ENCODE measurements at places on chromosomes 5 and 9.

GRCh38 chr5:57137401-57137800, 36.5 kb upstream of the GPBP1 start:
- no peak for DNase-seq

GRCh38 chr5:88816195-88816594, 66.8 kb downstream of the MEF2C start:
- DNase-seq: no peak

GRCh38 chr5:38871790-38872551, 26.2 kb downstream of the OSMR start:
- no peak for DNase-seq

DNA sequence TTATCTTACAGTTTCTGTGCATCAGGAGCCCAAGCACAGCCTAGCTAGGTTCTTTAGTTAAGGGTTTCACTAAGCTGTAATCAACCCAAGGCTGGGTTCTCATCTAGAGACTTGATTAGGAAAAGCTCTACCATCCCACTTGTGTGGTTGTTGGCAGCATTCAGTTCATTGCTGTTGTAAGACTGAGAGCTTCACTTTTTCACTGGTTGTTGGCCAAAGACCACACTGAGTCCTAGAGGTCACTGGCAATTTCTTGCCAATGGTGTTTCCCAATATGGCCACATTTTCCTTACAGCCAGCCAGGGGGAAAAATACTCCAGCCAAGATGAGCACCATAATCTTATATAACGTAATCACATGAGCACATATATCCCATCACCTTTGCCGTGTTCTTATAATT, 74.3 kb downstream of the SMIM15 start:
- DNase-seq: no peak

- no peak for DNase-seq
These were observed 24.2 kb downstream of the JADE2 start for GRCh38 chr5:134549714-134550113.

GRCh38 chr5:137221943-137222342, 277.2 kb downstream of the SPOCK1 start:
- no peak for DNase-seq

GRCh38 chr5:76590027-76590426, 33.2 kb downstream of the F2RL2 start:
- no peak for DNase-seq

DNA sequence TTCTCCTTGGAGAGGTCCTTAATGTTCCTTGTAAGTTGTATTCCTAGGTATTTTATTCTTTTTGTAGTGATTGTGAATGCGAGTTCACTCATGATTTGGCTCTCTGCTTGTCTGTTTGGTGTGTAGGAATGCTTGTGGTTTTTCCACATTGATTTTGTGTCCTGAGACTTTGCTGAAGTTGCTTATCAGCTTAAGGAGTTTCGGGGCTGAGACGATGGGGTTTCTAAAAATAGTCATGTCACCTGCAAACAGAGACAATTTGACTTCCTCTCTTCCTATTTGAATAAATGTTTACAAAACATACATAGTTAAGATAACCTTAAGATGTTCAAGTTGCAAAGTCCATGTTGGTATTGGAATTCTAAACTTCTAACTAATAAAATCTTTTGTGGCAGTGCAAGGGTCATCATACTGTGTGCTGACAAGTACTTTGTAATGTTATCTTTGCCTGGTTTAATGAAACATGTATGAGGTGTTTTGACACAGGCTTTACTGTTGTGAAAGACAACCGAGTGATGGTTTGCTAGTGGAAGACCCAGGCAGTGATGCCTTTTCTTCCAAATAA, 286.2 kb downstream of the MRPS30 start:
- DNase-seq: no peak

- DNase-seq: no peak
These were observed 179.7 kb upstream of the DAB2 start for GRCh38 chr5:39604491-39604890.

GRCh38 chr5:67416133-67416937, 219.7 kb upstream of the CD180 start:
- DNase-seq: no peak

DNA sequence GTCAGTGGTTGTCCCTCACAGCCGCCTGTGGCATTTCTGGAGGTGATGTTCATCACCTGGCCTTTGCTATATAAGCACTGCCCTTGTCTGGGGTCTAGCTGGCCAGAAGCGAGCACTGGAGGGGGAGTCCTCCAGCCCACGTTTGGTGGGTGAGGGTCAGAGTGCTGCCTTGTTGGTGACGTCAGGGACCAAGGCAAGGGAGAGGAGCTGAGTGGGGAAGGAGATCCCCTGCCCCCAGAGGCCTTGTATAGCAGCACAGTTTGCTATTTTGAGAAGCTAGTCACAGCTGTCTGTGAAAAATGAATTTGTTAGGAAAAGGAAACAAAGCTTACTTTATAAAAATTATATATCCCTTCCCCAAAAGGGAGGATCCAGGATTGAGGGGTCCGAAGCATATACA, 49.8 kb downstream of the SYK start:
- DNase-seq: no peak

- no peak for DNase-seq
These were observed 128.8 kb downstream of the SLC24A2 start for GRCh38 chr9:19660019-19660418.

DNA sequence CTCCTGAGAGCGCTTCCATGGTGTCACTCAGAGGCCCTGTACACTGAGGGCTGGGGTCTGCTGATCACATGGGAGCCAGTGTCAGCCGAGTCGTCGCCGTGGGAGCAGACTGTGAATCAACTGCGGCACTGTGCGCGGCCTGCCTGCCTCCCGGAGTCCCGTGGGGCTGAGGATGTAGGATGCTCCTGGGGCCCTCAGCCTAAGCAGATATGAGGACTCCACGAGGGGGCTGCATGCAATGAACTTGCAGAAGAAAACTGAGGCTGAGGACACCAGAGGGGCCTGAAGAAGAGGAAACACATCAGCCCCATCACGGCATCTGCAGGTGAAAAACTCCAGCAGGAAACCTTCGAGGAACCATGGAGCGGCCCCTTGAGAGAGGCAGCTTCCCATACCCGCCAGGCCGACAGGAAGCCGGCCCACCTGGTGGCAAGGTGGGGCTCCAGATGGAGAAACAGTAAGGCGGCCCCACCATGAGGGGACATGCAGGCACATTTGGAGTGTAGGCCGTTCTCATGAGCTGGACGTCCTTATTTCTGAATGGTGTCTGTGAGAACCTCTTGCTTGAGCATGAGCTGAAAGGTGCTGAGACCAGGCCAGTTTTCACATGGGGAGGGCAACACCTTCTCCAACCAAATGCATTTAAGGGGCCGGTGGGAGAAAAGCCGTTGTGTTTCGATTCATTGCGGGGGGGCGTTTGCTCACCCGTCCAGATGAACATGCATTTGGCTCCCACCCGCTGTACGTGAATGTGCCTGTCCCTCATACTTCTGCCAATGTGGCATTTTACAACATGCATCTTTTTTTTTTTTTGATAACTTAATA, 35.2 kb upstream of the ADAMTS2 start:
- no peak for DNase-seq

- DNase-seq: no peak
These were observed 39.6 kb upstream of the CEP78 start for GRCh38 chr9:78196258-78196657.

- peak; percentile 13 for DNase-seq
These were observed at the start of gene PDLIM4 for GRCh38 chr5:132257131-132258101. Gene PDLIM4, plus strand, starts transcription at chr5:132257696. Its CDS starts 39 bp downstream, at chr5:132257735.

GRCh38 chr5:161803-162110, 29.5 kb upstream of the LRRC14B start:
- DNase-seq: no peak

DNA sequence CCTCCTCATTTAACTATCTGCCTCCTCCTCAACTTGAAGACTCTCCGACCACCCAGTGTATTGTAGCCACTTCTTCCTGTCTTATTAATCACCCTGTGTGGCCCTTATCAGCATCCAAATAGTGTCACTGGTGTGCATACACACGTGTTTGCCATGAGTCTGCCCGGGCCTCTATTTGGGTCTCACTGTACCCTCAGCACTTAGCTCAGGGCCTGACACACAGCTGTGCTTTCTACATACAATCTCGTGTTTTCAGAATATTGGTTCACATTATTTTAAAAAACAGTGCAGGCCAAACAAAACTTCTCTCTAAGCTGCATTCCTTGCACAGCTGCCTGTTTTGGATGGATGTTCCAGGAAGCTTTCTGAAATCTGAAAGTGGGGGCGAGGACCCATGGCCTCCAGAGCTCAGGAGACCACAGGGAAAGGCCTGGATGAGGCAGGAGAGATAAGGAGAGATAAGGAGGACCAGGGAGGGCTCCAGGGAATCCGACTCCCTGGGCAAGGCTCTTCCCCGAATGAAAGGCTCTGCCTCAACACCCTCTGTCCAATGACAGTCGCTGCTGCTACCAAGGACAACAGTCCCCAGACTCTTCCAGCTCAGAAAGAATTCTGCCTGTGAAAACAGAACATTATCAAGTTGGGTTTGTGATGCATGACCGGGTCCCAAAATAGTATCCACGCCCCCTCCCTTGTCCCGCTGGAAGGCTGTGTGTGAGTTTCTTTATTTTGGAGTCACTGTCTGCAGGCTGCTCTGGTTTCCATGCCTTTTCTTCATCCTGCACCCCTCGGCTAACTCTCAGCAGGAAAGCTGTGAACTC, 255.6 kb downstream of the NSG2 start:
- no peak for DNase-seq

DNA sequence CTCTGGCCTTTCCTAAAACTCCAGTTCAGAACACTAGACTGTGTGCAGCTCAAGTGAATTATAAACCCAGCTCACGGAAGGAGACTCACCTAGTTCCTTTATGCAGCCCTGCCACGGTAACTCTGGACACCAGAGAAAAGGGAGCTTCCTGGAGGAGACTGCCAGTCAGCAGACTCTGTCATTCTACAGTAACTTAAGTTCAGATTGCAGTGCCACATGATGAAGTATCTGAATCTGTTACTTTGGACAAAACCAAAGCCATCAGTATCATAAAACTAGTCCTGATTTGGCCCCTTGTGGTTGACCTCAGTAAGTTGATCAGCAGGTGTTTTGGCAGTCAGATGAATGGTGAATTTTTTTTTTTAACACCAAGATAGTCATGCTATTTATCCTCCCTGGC, 2.7 kb downstream of the MTRR start:
- DNase-seq: no peak

GRCh38 chr9:20524776-20525175, 97.5 kb downstream of the MLLT3 start:
- no peak for DNase-seq

GRCh38 chr9:132023419-132024180, 56.1 kb downstream of the MED27 start:
- DNase-seq: no peak

DNA sequence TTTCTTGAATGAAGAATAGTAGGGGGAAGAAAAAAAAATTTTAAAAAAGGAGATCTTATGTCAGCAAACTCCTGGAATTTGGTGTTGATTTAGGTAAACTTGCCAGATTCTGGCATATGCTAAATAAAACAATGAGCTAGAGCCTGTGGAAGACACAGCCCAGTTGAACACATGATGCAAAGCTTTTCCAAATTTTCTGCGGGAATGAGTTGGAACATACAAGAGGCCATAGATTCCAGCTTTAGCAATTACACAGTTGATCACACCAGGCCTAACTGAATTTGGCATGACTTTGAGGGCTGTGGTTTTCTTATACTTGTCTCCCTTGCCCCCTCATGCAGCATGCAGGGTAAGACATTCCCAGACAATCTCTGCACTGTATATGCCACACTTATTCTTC, 297.0 kb downstream of the SH3GL2 start:
- DNase-seq: no peak

GRCh38 chr5:29005386-29005785, 1967.0 kb upstream of the CDH9 start:
- DNase-seq: no peak

DNA sequence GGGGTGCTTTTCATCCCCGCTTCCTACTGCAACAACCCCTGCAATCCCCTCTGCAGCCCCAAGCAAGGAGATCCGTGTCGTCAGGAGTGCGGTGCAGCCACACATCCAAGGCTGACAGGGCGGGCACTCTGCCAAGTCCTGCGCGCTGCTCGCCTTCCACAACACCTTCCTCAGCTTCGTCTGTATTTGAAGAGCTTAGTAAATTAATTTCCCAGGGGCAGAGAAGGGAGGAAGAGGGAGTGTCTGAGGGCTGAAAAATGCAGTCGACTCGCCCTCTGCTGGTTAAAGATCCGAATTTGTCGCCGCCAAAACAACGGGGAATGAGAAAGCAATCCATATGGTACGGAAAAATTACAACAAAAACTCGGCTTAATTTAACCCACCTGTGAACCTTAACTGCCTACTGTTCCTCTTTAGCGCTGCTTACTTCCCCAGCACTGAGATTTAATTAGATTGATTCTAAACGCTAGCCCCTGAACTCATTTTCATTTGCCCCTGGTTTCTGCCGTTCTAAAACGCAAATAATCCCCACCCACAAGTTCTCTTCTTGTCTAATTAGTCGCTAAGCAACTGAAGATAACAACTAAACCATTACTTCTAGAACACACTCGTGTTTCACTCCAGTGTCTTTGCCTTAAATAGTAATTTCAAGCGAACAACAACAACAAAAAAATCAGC, 10.9 kb upstream of the PCDHB1 start:
- DNase-seq: no peak

- DNase-seq: no peak
These were observed 154.2 kb upstream of the ZNF366 start for GRCh38 chr5:72661405-72661804.

DNA sequence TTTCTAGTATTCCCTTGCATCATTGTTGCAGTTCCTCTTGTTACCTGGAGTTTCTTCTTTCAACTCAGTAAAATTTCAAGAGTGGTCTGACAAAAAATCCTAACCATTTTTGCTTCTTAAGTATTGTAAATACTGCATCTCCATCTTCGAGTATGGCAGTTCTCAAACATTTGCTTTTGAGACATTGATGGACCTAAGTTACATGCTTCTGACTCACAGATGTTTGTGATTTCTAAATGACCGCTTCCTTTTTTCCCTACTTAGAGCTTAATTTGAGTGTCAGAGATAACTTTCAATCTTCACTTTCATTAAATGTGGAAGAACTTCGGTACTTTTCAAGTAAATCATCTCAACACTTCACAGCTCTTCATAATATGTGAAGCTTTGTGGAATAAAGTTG, 4.2 kb downstream of the UHRF2 start:
- no peak for DNase-seq

DNA sequence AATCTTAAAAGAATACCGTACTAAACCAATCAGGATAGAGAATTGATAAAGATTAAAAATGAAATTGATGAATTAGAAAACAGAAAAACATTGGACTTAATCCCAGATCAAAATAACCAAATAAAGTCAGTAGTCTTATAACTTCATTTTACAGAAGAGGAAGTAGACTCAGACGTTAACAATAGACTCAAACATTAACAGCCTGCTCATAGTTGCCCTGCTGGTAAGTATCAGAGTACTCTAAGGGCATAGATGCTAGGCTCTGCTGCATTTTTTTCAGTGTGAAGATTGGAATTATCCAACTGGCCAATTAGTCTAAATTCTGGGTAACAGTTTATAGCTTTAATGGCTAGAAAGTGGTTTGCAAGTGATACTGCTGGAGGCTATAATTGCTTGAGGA, 42.9 kb downstream of the ADGRV1 start:
- no peak for DNase-seq

DNA sequence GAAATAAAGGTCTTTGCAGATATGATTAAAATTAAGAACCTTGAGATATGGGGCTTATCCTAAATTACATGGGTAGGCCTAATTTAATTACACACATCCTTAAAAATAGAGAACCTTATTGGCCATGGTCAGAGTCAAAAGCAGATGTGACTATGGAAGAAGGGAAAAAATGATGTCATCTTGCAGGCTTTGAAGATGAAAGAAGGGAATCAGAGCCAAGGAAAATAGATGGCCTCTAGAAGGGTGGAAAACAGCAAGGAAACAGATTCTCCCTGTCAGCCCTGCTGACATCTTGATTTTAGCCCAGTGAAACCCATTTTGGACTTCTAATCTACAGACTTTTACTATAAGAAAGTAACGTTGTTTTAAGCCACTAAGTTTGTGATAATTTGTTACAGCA, 37.6 kb upstream of the KCNN2 start:
- no peak for DNase-seq

All from activated CD8-positive, alpha-beta memory T cell treated with anti-CD3 and anti-CD28 coated beads, Interleukin-2, amount 50 U/mL, for 4 hours (primary cell).